Umbilical cord (tissue), 2 donors: ENCODE measurements at places on chromosomes 1 and 21.

GRCh38 chr1:11797525-11798216 is 8.1 kb downstream of the MTHFR start:
- DNase-seq, result peak; percentile 47

GRCh38 chr21:45630066-45630694 is 13.3 kb upstream of the PCBP3 start:
- no peak for DNase-seq

- DNase-seq, result peak; percentile 96
These were observed 28.4 kb downstream of the TRIM45 start for GRCh38 chr1:117093091-117093534.

GRCh38 chr1:151721788-151722510 is 627 bp downstream of the RIIAD1 start:
- no peak for DNase-seq

DNA sequence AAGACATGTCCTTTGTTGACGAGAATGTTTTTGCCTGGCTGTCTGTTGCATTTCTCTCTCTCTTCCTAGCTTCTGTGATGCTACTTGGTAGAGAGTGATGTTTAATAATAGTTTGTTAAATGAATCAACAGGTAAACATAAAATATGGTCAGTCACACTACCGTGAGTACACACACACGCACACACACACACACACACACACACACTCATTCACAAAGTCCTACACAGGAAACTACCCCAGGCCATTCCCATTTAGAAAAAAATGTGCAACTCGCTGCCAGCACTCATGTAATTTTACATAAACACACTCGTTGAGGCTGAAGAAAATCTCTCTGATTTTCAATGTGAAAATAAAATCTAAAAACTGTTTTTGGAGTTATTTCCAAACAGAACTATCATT is 38.7 kb downstream of the RUNX1 start:
- no peak for DNase-seq

DNA sequence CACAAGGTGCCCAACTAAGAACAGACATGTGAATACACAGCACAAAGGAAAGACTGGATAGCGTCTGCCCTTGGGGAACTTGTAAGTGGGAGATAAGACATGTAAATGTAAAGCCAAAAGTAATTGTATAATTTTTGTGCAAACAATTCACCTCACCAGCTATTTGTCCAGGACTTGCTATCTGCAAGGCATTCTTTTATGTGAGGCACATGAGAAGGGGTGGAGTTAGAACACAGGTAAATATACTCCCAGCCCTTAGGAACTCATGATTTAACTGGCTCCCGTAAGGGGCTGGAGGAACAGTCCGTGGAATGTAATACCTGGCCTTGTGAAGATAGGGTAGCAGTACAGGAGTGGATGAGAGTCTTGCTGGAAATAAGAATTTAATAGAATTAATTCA is 61.3 kb downstream of the CDK18 start:
- no peak for DNase-seq

DNA sequence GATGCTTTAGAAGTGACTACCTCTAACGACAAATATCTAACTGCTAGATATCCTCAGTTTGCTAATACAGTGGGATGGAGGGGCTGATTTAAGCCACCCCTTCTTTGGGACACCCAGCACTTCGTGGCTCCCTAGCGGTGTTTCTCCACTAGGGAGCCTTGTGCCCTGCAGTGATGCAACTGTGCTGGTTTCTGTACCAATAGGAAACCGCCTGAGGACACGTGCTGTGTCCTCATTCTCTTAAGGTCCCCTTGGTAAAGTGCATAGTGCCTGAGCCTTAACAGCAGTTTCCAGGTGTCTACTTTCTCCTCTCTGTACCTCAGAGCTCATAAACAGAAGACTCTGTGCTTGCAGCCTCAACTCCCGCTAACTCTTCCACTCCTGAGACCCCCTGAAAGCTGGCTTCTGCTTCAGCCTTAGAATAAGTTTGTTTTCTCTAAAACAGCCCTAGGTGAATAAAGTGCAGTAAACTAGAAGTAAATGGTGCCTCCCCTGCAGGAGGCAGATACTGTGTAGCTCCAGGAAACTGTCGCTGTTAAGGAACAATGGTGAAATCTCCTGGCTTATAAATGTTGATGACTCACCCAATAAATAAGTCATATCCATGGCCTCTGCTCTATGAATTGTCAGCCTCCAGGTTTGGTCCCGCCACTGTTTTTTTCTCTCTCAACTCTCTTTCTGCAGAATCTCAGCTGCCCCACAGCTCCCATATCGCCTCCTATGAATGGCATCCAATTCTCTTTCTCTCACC is 130.4 kb downstream of the AK5 start:
- DNase-seq, result no peak

GRCh38 chr1:201381130-201381529 is 3.6 kb upstream of the TNNT2 start:
- peak; percentile 62 for DNase-seq

DNA sequence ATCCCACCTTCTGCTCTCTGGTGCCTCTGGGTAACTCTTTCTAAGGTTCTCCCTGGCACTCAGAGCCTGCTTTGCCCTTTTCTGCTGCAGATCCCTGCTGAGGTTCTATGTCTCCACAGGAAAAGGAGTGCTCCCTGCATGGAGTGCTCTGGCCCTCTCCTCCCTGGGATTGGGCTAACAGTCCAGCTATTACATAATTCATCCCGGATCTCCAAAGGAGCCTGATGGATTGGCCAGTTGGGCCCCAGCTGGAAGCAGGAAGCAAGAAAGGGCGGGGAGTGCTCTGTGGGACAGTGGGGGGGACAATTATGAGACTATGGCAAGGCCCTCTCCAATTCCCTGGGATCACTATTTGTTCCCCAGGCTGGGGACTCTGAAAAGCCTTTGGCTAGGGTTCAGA is 51.9 kb upstream of the GOLT1A start:
- no peak for DNase-seq
